ENCODE measurements at places on chromosomes 6 and 20.

- no peak for DNase-seq
Observed at GRCh38 chr6:21109391-21110178, 484.0 kb upstream of the SOX4 start.

GRCh38 chr6:33815854-33816253 lies 12.1 kb upstream of the MLN start:
- DNase-seq, result no peak

GRCh38 chr6:157514659-157515496 lies 133.9 kb downstream of the ZDHHC14 start:
- DNase-seq, result no peak

GRCh38 chr6:75546381-75546780 lies 52.8 kb upstream of the FILIP1 start:
- no peak for DNase-seq

- no peak for DNase-seq
Observed at GRCh38 chr6:36444470-36444869, 1.7 kb downstream of the KCTD20 start.

DNA sequence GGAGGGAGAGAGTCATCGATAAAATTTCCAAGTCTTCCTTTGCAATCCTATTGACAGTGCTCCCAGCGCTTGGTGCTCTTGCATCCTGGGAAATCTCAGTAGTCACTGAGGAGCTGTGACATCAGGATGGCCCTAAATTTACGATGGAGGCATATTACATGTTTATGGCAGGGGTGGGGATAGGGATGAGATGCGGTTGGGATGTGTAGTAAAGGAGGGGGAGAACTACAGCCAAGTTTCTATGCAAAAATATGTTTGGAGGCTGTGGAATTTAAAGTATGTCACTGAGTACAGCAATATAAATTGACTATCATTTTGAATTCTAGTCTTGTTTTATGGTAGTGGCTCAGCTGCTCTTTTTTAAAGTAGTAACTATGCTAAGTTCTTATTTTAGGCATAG lies 544.9 kb downstream of the PKHD1 start:
- no peak for DNase-seq

DNA sequence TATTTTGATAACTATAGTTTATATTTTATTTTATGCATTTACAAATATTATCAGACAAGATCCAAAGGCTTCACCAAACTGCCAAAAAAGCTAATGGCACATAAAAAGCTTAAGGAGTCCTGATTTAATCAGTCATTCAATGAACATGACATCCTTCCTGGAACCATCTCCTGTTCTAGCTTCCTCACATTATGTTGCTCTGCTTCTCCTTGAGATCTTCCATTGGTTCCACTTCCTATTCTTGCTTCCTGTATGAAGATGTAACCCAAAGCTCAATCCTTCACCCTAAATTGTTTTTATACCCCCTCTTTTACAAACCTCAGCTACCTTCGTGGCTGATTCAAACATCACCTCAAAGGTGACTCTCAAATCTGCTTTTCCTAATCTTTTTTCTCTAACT lies 4.5 kb upstream of the BRD2 start:
- no peak for DNase-seq

GRCh38 chr6:14787677-14788076 lies 458.2 kb upstream of the JARID2 start:
- no peak for DNase-seq

DNA sequence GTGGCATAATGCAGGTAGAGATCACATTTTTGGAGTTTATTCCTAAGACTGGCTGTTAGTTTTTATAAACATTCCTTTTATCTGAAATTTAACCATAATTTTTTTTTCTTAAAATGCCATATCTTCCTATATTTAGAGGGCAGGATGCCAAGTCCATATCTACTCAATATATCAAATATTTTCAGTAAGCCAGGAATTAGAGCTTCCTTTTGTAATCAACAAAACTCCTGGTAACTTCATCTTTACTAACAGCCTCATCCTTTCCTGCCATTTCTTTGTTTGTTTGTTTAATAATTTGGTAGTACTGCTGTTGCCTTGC lies 136.3 kb downstream of the OLIG3 start:
- DNase-seq, result no peak

- no peak for DNase-seq
Observed at GRCh38 chr6:111541026-111541681, 58.1 kb upstream of the REV3L start.

- no peak for DNase-seq
Observed at GRCh38 chr20:45444050-45444449, 25.5 kb upstream of the WFDC2 start.

DNA sequence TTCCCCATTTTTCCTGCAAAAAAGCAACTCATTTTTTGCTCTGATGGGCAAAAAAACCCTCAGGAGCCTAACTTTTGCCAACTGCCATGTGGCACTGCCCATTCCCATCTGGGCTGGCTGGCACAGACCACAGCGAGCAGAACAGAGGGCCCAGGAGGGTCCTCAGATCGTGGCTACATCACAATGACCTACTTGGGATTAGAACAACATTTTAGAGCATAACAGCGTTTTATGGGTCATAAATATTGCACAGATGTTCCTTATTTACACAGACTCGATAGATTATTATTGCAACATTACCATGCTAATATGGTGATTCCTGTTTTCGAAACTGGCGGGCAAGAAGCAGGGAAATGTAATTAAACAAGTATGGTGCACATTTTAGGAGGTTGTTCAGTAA lies 28.0 kb downstream of the PTPRT start:
- no peak for DNase-seq
